Panc1 (cell line): ENCODE measurements at places on chromosomes 16 and 17.

DNA sequence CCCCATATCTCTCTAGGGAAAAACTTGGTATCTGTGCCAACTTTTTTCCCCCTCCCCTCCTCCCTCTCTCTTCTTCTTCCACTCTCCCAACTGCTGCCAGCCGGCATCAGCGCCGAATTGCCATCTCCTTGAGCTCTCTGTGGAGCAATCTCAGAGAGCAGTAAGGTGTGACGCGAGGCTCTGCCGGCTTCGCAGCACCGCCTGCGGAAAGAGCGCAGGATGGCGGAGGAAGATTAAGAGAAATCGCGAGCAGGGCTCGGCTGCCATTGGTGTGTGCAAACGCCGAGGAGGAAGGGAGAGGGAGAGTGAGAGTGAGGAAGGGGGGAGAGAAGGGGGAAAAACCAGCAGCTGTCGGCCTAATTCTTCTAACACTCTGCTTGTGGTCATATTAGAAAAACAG, 44.2 kb downstream of the NEUROD2 start:
- no peak for DNase-seq

- no peak for DNase-seq
These were observed 10.7 kb upstream of the CENPV start for GRCh38 chr17:16363749-16364536.

- no peak for DNase-seq
These were observed 15.7 kb downstream of the CRLF3 start for GRCh38 chr17:30808785-30809286.

GRCh38 chr16:11238272-11239202, 17.5 kb downstream of the SOCS1 start:
- no peak for DNase-seq

- no peak for DNase-seq
These were observed 57.7 kb upstream of the RPL38 start for GRCh38 chr17:74145756-74146155.

DNA sequence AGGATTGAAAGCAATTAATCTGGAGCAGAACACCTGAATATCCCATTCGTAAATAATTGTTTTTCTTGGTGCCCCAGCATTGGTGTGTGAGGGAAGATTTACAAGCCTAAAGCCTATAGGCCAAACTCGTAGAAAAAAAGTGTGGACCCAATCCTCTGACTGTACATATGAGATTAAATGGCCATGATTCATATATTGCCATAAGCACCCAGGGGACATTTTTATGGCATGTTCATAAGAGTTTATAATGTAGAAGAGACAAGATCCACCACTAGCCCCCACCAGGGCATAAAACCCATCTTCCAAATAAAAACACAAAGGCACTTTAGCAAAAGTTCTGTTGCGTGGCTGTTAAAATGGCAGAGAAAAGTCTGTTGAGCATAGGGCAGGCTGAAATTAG, 15.5 kb upstream of the SALL1 start:
- DNase-seq: no peak

- no peak for DNase-seq
These were observed 5.4 kb downstream of the BANP start for GRCh38 chr16:87956365-87957231.
